Cerebellar nuclear complex (tissue), 1 donor: ENCODE measurements at places on chromosomes 2 and 18.

DNA sequence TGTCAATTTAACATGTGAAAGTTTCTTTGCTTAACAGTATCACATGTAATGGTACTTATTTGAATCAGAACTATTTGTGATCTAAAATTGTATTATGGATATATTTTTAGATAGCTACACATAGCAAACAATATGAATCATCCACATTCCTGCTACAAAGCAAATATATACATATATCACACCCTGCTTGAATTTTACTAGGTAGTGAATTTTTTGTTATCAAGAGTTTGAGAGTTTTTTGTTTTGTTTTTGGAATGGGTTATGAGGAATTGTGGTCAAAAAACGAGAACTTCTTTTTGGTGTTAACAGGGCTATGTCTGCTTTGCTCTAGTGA lies 635.7 kb downstream of the NRXN1 start:
- DNase-seq: no peak

GRCh38 chr2:141439524-141439923 lies 691.3 kb downstream of the LRP1B start:
- no peak for DNase-seq

- no peak for DNase-seq
These were observed 103.8 kb downstream of the GREB1L start for GRCh38 chr18:21345840-21346239.

DNA sequence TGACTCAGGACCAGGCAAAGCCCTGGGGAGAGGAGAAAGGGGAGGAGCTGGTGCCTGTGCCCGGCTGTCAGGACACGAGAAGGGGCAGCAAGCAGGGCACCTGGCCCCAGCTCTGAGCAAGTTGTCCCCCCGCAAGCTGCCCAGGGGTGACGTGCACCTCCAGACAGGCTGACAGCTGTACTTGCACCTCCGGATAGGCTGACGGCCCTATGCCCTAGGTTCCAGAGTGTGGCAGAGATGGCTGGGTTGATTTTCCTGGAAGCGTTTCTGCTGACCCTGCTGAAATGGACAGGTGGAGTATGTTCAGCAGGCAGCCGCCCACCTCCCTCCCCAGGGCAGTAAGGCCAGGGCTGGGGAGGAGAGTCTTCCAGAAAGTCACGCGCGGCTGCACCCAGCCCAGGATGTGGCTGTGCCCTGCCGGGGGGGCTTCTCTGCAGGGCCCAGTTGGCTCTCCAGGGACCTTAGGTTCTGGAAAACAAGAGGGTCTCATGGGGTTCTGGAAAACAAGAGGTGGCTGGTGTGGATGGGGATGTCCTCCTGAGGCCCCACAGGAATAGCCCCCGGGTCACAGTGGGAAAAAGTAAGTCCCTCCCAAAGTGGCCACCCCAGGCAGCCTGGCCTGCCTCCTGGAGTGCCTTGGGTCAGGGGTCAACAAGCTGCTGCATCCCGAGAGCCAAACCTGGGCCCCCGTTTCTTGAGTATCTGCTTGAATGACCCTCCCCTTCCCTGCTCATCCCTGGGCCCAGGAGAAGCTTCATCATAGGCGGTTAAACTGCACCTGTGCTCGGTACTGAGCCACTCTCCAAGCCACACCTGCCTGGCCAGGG lies 71.4 kb upstream of the OTOS start:
- DNase-seq: no peak

DNA sequence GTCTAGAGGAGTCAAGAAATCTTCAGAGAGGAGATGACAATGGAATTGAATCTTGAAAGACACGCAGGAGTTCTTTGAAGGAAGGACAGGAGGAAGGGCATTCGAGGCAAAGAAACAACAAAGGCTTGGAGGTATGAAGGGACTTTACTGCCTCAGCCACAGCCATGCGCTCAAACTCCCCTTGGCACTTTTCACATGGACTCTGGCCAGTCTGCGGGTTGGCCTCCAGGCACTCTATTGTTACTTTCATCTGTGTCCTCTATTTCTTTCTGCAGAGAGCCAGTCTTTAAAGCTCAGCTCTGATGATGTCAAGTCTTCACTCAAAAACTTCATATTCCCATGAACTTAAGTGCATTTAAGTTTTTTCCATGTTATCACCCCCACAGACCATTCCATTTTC lies 95.4 kb downstream of the ZAP70 start:
- no peak for DNase-seq

- DNase-seq: no peak
These were observed 188.2 kb downstream of the ALK start for GRCh38 chr2:29733213-29733612.

- DNase-seq: no peak
These were observed 112.8 kb downstream of the SPTBN1 start for GRCh38 chr2:54568876-54569321.

- no peak for DNase-seq
These were observed 106.4 kb upstream of the CCDC85A start for GRCh38 chr2:56077359-56077915.

DNA sequence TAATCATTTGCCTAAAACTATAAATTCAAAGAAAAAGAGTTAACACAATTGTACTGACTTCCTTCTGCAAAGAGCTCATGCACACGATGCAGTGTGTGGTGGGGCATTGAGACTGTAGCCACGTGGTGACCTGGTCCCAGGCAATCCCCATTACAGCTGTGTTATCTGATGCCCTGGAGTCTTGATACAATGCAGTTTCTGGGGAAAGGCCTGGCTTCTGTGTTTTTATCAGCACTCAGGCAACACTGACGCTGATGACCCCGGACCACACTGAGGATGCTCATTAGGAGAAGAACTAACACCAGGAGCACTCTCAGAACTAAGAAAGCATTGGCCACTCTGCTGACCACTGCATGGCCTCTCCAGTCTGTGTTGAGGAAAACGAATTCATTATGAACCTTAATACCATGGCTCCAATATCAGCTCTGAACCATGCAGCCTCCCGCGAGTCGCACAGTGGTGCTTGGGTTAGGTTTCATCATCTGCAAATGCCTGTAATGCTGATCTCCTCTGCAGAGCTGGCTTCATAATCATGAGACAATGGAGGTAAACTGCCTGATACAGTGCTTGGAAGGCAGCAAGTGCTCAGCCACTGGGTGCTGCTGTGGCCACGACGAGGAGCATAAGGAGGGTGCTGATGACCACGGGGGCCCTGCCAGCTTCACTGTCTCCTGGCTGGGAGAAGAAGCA lies 218.5 kb downstream of the MYT1L start:
- no peak for DNase-seq

GRCh38 chr2:23452853-23453420 lies 68.0 kb downstream of the KLHL29 start:
- DNase-seq: no peak

- no peak for DNase-seq
These were observed 31.6 kb downstream of the CDK15 start for GRCh38 chr2:201837824-201838431.

DNA sequence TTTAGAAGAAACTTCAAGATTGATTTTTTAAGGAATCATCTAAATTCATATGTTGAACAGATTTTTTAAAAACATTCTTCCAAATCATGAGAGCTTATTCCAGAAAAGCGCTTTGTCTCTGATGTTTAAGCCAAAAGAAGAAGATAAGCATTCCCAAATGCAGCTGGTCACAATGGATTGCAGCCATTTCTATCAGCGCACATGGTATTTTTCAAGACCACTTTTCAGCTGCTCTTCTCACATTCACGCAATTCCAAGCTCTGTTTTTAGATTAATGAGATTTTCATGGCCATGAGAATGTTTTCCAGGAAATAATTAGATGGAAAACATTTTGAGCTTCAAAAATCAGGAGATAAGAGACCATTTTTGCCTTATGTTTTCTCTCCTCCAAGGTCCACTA lies 8.7 kb downstream of the OSBPL1A start:
- no peak for DNase-seq

- no peak for DNase-seq
These were observed 60.3 kb upstream of the AGPS start for GRCh38 chr2:177332026-177332991.

GRCh38 chr2:98191883-98192282 lies 104.9 kb downstream of the VWA3B start:
- no peak for DNase-seq

GRCh38 chr2:88027697-88028389 lies 11.5 kb upstream of the RNU2-63P start:
- DNase-seq: no peak

- no peak for DNase-seq
These were observed 101.0 kb downstream of the SLC25A12 start for GRCh38 chr2:171792886-171793580.

- DNase-seq: no peak
These were observed 12.4 kb downstream of the LRRFIP1 start for GRCh38 chr2:237639836-237640220.

DNA sequence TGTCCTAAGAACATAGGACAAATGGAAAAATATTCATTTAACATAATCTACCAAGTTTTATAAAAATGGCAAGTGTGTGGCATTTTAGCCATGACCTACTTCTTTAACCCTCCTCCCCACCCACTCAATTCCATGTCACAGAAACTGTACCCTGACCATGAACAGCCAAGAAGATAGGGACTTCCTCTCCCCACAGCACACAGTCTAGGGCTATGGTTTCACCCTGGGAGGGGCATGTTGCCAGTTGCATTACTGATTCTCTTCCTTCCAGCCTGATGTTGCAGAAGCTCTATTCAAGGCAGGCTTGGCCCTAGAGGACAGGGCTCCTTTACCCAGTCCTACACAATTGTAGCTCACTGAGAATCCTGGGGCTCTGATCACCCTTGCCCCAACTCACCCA lies 153.6 kb upstream of the KLF7 start:
- no peak for DNase-seq

- DNase-seq: no peak
These were observed 46.2 kb upstream of the B3GNT2 start for GRCh38 chr2:62149708-62150107.

DNA sequence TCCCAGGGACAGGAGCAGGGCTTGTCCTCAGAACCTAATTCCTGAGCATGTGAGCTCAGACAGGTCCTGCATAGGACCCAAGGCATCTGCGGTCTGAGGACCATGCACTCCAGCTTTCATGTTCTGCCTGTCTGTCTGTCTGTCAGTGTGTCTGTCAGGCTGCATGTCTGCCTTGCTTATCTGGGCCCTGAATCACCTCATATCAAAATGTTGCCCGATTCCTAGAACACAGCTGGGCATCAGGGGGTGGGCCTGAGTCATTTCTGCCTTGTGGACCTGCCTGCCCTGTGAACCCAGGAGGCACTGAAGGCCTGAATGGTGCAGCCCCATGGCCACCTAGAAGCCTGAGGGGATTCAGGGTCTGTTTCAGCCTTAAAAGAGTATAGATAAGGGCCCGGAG lies 22.1 kb downstream of the INHBB start:
- no peak for DNase-seq
